Muscle of leg (tissue), 16 donors: ENCODE measurements at places on chromosomes 1 and 21. TPM values are rescaled to one million over a fixed set of nuclear protein-coding genes. Genes with fewer than 3 reads are reported as not detected.
A peak's percentile ranks its signal among the peaks of the same experiment; 100 is the strongest.

SLC22A15 gene
- total RNA-seq = 0.53 TPM

- no peaks in the 10 kb centered on the region for H3K36me3 ChIP-seq
- H3K4me1 ChIP-seq = no peaks in the 10 kb centered on the region
- no peak overlapping the region for H3K27ac ChIP-seq
- H3K4me3 ChIP-seq = no peak overlapping the region
- DNase-seq = no peak
- H3K27me3 ChIP-seq = no peaks in the 10 kb centered on the region
Measured at GRCh38 chr1:12098786-12099185, 35.7 kb downstream of the TNFRSF8 start.

DNA sequence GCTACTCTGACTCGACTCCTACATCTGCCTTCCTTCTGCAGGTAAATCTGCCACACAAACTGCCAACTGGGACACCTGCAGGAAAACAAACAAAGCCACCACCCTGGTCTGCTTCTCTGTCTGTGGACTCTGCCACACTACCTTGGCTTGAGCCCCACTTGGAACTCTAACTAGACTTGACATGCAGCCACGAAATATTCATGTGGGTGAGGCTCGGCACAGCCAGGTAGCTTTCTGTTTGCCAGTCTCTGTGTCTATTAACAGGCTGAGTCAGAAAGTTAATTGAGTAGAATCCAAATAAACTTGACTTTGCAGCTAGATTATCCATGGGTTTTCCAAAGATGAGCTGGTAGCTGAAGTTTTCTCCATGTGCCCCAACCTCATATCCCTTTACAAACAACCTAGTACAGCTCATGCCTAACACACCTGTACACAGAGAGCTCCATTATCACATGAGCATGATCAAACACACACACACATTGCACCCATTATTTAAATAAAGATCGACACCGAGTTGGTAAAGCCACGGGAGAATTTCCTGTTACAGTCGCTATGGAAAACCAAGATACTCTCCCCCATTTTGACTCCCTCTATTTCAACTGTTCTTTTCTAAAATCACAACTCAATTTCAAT is 808 bp downstream of the C1orf116 start:
- no peak overlapping the region for H3K4me3 ChIP-seq
- H3K4me1 ChIP-seq = peaks cover 3% of the 10 kb centered on the region
- no peaks in the 10 kb centered on the region for H3K36me3 ChIP-seq
- H3K27ac ChIP-seq = no peak overlapping the region
- peaks cover 15% of the 10 kb centered on the region for H3K27me3 ChIP-seq
- no peak for DNase-seq

- DNase-seq = peak; percentile 73
- H3K4me1 ChIP-seq = peaks cover 4% of the 10 kb centered on the region
- H3K4me3 ChIP-seq = no peak overlapping the region
- H3K36me3 ChIP-seq = no peaks in the 10 kb centered on the region
- H3K27me3 ChIP-seq = peaks cover 2% of the 10 kb centered on the region
- no peak overlapping the region for H3K27ac ChIP-seq
Measured at GRCh38 chr1:7580923-7581753, 190.0 kb upstream of the VAMP3 start.

GRCh38 chr1:197911857-197912696 is 5.1 kb upstream of the LHX9 start:
- H3K27me3 ChIP-seq = peaks cover 97% of the 10 kb centered on the region
- no peaks in the 10 kb centered on the region for H3K36me3 ChIP-seq
- no peak overlapping the region for H3K27ac ChIP-seq
- H3K4me1 ChIP-seq = peaks cover 54% of the 10 kb centered on the region
- H3K4me3 ChIP-seq = no peak overlapping the region
- no peak for DNase-seq

S100A7A gene
- not detected for total RNA-seq

CDCP2 gene
- not detected for total RNA-seq

SLC30A10 gene
- total RNA-seq = 0.71 TPM

CFAP107 gene
- total RNA-seq = 0.62 TPM

KLHDC7A gene
- total RNA-seq = not detected

GRCh38 chr1:71521655-71522264 is 440.9 kb upstream of the ZRANB2 start:
- no peaks in the 10 kb centered on the region for H3K36me3 ChIP-seq
- DNase-seq = peak; percentile 33
- no peak overlapping the region for H3K27ac ChIP-seq
- H3K4me3 ChIP-seq = no peak overlapping the region
- no peaks in the 10 kb centered on the region for H3K27me3 ChIP-seq
- H3K4me1 ChIP-seq = no peaks in the 10 kb centered on the region

DNA sequence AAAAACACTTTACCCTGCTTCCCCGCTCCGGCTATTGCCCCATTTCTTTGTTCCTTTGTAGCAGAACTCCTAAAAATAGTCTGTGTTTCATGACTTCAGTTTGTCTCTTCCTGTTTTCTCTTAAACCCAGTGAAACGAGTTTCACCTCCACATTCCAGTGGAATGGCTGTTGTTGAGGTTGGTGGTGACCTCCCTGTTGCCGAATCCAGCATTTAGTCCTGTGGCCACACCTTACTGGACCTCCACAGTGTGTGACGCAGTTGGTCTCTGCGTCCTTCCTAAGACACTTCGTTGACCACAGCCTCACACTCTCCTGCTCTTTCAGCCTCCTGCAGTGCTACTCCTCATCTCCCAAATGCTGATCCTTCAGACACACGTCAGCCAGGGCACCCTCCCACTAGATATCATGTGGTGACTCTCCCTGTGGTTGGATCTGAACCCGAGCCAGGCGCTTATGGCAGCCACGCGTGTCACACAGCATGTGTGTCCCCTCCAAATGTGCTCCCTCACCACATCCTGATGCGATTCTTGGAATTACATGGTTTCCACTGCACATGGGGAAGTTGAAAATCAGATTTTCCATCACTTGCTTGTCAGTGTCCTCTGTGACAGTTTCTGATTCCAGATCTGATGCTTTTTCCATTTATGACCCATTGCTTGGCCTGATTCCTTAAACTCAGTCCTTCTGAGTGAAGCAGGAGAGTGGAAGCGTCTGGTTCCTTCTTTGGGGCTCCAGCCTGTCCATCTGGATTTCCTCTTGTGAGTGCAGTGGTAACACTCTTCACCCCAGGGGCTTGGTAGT is 99.1 kb upstream of the ARTN start:
- peak; percentile 59 for DNase-seq
- H3K4me3 ChIP-seq = no peak overlapping the region
- peaks cover 19% of the 10 kb centered on the region for H3K36me3 ChIP-seq
- no peak overlapping the region for H3K27ac ChIP-seq

VANGL2 gene
- 2.3 TPM for total RNA-seq

DNA sequence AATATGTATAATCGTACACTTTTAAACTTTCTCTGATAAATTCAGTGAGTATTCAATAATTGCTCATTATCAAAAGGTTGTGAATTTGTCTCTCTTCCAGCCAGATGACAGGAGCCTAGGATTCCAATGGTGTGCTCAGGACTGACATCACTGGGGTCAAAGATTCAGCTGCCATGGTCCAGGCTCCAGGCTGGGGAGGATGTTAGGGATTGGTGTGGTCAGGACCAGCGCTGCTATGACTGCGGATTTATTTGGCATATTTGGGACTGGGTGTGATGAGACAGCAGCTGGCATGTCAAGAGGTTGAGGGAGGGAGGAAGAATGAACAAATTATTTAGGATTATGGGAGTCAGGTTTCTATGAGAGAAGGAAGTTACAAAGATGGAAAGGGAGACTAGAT is 48.2 kb upstream of the ABCA4 start:
- no peak overlapping the region for H3K4me3 ChIP-seq
- no peaks in the 10 kb centered on the region for H3K27me3 ChIP-seq
- H3K36me3 ChIP-seq = peaks cover 12% of the 10 kb centered on the region
- peak; percentile 18 for DNase-seq
- peaks cover 2% of the 10 kb centered on the region for H3K4me1 ChIP-seq

- DNase-seq = no peak
- H3K4me3 ChIP-seq = no peak overlapping the region
- peaks cover 9% of the 10 kb centered on the region for H3K36me3 ChIP-seq
- no peaks in the 10 kb centered on the region for H3K4me1 ChIP-seq
- no peak overlapping the region for H3K27ac ChIP-seq
- H3K27me3 ChIP-seq = no peaks in the 10 kb centered on the region
Measured at GRCh38 chr1:169129109-169129784, 22.8 kb downstream of the ATP1B1 start.

GRCh38 chr1:72521659-72522058 is 239.3 kb upstream of the NEGR1 start:
- no peaks in the 10 kb centered on the region for H3K4me1 ChIP-seq
- no peaks in the 10 kb centered on the region for H3K27me3 ChIP-seq
- no peak for DNase-seq
- no peak overlapping the region for H3K27ac ChIP-seq
- H3K4me3 ChIP-seq = no peak overlapping the region

SLAMF9 gene
- total RNA-seq = not detected

GBP4 gene
- total RNA-seq = 2.7 TPM
